ENCODE measurements at places on chromosomes 12 and 14.

DNA sequence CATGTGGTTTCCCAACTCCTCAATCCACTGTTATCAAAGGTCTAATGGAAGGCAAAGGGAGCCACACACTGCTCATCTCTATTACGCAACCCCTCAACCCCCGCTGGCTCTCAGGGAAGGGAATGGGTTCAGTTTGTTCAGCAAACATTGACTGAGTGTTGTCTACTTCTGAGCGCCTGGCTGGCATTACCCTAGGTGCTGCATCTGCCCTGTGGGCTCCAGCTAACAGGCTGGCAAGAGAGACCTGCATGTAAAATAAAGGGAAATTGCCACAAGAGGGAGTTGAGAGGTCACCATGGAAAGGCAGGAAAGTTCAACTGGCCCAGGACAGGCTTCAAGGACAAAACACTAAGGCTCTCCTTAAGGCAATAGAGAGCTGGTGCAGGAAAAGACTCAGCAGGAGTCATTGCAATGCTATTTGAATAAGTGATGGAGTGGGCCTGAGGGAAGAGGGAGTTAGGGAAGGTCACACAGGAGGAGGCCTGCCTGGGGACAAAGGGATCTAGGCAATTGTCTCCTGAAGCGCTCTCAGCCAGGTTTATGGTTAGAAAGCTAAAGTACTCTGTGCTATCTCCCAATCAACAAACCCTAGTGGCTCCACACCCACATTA lies 5.5 kb upstream of the ZNF740 start:
- no peak for DNase-seq
- no peaks in the 10 kb centered on the region for H3K27me3 ChIP-seq
- no peak overlapping the region for H3K4me3 ChIP-seq
- peaks cover 4% of the 10 kb centered on the region for H3K36me3 ChIP-seq
- peaks cover 6% of the 10 kb centered on the region for H3K4me1 ChIP-seq

GRCh38 chr12:111819191-111820158 lies 22.6 kb upstream of the MAPKAPK5 start:
- H3K27ac ChIP-seq, result no peak overlapping the region
- DNase-seq, result no peak
- H3K36me3 ChIP-seq, result peaks cover 1% of the 10 kb centered on the region
- H3K4me1 ChIP-seq, result no peaks in the 10 kb centered on the region

- no peak for DNase-seq
- no peak overlapping the region for H3K4me3 ChIP-seq
- H3K27ac ChIP-seq, result no peak overlapping the region
- no peaks in the 10 kb centered on the region for H3K4me1 ChIP-seq
- no peaks in the 10 kb centered on the region for H3K36me3 ChIP-seq
- H3K27me3 ChIP-seq, result peaks cover 8% of the 10 kb centered on the region
These were observed 231.2 kb downstream of the C12orf75 start for GRCh38 chr12:105561546-105562198.

DNA sequence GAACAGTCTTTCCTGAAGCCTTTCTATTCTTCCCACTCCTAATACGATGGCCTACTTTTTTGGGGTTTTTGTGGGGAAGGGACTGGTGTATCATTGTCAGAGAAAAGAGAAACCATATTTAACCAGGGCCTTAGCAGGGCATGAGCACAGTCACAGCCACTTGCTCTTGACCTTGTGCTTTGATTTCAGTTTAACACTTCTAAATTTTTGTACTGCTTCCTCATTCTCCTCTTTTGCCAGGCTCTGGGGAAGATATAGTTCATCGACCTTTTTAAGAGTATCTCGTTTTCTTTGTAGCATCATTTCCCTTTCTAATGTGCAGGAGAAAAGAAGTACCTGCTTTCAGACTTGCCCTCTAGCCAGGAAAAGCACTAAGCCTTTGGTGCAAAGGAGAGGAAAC lies 2.2 kb downstream of the ZBTB1 start:
- peak overlapping the region; percentile 91 for H3K4me3 ChIP-seq
- H3K27ac ChIP-seq, result peak overlapping the region; percentile 100
- no peak for DNase-seq

DNA sequence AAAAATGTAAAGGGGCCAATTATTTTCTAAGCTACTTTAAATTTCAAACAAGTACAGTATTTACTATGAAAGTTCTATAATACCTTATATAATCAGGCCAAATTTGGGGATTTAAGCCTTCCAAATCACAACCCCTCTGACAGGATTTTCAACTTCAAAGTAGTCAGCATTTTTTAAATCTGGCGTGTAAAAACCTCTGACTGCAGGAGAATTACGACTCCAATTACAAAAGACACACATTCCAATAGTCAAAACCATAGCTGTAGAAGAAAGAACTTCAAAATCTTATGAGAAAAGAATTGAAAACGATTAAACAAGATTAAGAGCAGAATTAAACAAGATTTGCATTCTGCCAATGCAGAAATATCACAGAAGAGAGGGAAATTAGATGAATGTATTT lies 12.7 kb downstream of the OSBPL8 start:
- no peak for DNase-seq
- H3K4me1 ChIP-seq, result peaks cover 51% of the 10 kb centered on the region
- peaks cover 10% of the 10 kb centered on the region for H3K36me3 ChIP-seq
- no peak overlapping the region for H3K4me3 ChIP-seq

DNA sequence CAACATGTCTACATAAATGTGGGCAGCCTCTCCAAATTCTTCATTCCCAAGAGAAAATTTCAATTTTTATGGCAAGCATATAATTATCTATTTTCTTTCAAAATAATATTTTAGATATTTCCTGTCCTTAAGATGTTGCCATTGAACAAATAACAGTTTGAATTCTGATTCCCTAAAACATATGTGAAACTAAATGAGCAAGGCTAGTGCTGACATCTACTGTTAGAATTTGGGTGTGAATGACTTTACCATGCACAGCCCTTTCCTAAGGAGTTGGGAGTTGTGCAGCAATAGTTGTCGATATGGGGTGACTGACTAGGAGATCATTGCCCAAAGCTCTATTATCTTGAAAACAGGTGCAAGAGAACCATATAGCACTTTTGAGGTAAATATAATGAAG lies 108.2 kb upstream of the SLC38A4 start:
- no peak overlapping the region for H3K27ac ChIP-seq
- no peaks in the 10 kb centered on the region for H3K36me3 ChIP-seq
- DNase-seq, result no peak

GRCh38 chr12:23049180-23049579 lies 424.2 kb downstream of the ETNK1 start:
- H3K36me3 ChIP-seq, result no peaks in the 10 kb centered on the region
- H3K27me3 ChIP-seq, result no peaks in the 10 kb centered on the region
- H3K27ac ChIP-seq, result no peak overlapping the region
- peaks cover 5% of the 10 kb centered on the region for H3K4me1 ChIP-seq
- no peak overlapping the region for H3K4me3 ChIP-seq

DNA sequence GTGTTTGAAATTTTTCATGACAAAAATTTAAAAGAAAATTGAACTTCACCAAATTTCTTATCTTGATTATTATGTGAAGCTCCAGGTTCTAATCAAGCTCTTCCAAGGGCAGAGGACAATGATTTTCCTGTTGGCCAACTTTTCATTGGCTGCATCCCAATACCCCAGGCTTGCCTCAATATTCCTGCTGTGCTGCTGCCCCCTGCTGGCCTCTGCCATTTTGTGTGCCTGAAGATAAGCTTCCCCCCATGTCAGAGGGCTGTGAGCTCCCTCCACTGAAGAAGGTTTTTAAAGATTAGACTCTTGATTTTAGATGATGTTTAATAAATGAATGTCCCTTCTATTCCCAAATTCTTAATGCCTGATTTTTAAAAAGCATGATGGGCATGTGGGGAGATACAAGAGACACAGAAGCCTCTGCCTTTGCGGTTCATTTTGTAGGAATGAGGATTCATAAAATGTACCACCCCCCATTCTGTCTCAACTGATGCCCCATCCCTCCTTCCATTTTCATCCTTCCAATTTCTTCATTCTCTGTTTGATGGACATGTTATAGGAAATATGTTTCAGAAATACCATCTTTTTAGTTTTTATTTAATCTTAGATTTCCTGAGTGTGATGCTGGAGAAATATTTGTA lies 76.7 kb upstream of the RGS6 start:
- no peak overlapping the region for H3K27ac ChIP-seq
- H3K4me1 ChIP-seq, result peaks cover 11% of the 10 kb centered on the region

DNA sequence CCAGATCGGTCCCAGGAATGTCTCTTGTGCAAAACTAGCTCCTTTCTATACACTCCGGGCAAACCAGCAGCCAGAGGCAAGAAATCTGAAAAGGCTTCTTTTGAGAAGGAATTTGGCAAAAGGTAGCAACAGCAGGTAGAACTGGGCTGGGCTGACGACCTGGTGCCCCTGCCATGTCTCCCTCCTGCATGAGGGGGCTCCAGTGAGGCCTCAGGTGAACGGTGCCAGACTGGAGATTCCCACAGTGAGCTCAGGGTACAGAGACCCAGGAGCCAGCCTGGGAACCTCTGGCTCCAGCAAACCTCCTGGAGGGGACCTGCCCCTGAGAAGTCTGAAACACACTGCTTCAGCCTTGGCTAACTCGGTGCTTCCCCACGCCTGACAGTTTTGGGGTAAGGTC lies 10.8 kb downstream of the ITPK1 start:
- H3K4me3 ChIP-seq, result peak overlapping the region; percentile 21
- peak overlapping the region; percentile 85 for H3K27ac ChIP-seq
- no peak for DNase-seq

Data from memory B cell (primary cell).